Epithelial cell of proximal tubule (primary cell): ENCODE measurements at places on chromosomes 7 and 10. TPM values are rescaled to one million over a fixed set of nuclear protein-coding genes. Genes with fewer than 3 reads are reported as not detected.
A peak's percentile ranks its signal among the peaks of the same experiment; 100 is the strongest.

FGFR2 gene
- 1.6 and 3.1 TPM in 2 replicates for total RNA-seq

CYP26C1 gene
- 0.06 and 0.43 TPM in 2 replicates for total RNA-seq

KBTBD2 gene
- 21.0 and 24.5 TPM in 2 replicates for total RNA-seq

TET1 gene
- 0.52 and 1.0 TPM in 2 replicates for total RNA-seq

MAD1L1 gene
- total RNA-seq = 73.8 and 83.4 TPM in 2 replicates

ACTL6B gene
- not detected in 2 replicates for total RNA-seq

ELAPOR2 gene
- total RNA-seq = 1.9 and 3.4 TPM in 2 replicates

BEND7 gene
- 25.9 and 41.4 TPM in 2 replicates for total RNA-seq

ADCYAP1R1 gene
- not detected in 2 replicates for total RNA-seq

CALCR gene
- not detected in 2 replicates for total RNA-seq

HECTD2 gene
- total RNA-seq = 3.7 and 4.1 TPM in 2 replicates

DNA sequence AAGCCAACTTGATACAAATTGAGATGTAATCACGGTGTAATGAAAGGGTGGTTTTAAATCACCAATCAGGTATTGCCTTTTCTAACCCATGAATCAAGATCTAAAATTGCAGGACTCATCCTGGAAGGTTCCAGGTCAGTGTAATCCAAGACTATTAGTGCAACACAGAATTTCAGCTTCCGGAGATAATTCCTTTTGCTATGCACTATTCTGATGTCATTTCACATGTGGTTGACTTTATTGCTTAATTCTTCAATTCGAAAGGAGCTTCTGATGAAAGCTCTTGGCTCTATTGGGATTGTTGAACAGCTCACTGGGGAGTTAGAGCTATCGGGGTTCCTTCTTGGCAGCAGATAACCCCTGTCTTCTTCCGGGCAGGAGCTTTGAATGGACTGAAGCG is 147.4 kb upstream of the INSYN2A start:
- no peak for DNase-seq

DNA sequence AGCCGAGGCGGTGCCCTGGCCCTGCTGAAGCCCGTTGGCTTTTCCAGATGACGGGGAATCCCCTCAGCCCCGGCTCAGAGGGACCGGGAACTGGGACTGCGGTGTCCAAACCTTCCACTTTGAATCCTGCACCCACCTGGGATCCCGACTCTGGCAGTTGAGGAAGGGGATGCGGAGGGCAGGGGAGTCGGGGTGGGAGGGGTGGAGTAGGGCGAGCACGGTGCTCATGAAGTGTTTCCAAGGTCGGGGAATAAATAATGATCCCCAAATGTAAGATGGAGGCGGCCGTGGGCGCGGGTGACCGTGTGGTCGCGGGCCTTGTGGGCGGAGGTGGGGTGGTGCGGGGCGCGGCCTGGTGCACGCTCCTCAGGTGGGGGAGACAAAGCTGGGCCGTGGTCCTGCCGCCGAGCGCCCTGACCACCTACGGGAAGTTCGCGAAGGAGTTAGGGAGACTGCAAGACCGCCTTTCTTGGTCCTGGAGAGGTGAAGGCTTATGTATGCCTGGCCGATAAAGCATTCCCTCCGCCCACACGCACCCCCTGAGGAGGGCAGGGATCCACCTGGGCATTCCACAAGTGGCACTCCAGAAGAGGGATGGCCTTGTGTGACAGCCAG is 1.4 kb downstream of the MTURN start:
- no peak for DNase-seq

- DNase-seq = no peak
Observed at GRCh38 chr7:70612811-70613210, 519.1 kb upstream of the GALNT17 start.

- no peak for DNase-seq
Observed at GRCh38 chr7:117012284-117012683, 59.0 kb downstream of the ST7 start.

GRCh38 chr7:47685151-47685550 is 103.2 kb upstream of the TNS3 start:
- no peak for DNase-seq

DNA sequence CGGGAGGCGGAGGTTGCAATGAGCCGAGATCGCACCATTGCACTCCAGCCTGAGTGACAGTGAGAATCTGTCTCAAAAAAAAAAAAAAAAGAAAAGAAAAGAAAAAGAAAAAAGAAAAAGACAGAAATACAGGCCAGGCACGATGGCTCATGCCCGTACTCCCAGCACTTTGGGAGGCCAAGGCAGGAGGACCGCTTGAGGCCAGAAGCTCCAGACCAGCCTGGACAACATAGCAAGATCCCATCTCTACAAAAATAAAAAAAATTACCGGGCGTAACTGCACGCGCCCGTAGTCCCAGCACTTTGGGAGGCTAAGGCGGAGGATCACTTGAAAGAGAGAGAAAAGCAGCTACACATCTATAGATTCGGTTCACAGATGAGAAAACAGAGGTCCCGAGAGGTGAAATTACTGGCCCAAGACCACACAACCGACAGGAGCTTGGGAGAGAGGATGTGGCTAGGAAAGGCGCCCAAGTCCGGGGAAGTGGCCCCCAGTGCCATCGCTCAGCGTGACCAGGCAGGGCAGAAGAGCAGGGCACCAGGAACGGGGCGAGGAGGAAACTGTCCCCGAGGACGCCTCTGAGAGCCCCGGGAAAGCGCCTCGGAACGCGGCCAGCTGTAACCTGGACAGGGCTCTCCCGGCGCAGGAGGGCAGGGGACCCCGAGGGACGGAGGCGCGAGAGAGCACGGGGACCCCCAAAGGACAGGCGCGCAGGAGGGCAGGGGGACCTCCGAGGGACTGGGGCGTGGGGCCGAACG is 612 bp downstream of the SNX8 start:
- DNase-seq = no peak

- DNase-seq = no peak
Observed at GRCh38 chr7:22301790-22302189, 55.2 kb downstream of the RAPGEF5 start.

DNA sequence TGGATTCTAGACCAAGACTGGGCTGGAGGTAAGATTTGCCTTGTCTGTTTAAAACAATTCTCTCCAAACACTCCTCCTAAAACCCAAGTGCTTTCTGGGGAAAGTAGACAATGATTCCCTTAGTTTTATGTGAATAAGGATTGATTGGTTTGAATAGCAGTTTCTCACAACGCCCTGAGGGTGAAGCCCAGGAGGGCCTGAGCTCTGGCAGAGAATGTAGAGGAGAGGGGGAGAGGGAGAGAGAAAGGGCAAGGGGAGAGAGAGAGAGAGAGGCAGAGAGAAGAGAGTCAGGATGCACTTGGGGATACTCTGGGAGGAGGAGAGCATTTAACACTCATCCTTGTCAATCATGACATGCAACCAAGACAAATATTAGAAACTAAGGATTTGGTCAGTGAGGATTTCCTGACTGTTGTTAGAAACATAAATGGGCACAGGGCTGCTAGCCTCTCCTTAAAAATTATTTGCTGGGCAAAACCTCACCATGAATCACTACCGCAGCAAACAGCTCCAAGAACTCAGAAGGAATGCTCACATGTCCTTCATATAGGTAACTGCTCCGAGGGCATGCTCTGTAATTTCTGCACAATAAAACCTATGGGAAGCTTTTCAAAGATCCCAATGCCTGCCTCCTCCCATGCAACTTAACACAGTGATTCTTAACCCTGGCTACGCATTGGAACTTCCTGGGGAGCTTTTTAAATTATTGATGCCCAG is 55.2 kb upstream of the RAPGEF5 start:
- no peak for DNase-seq

- peak; percentile 25 for DNase-seq
Observed at GRCh38 chr7:124457841-124458240, 307.8 kb downstream of the GPR37 start.

DNA sequence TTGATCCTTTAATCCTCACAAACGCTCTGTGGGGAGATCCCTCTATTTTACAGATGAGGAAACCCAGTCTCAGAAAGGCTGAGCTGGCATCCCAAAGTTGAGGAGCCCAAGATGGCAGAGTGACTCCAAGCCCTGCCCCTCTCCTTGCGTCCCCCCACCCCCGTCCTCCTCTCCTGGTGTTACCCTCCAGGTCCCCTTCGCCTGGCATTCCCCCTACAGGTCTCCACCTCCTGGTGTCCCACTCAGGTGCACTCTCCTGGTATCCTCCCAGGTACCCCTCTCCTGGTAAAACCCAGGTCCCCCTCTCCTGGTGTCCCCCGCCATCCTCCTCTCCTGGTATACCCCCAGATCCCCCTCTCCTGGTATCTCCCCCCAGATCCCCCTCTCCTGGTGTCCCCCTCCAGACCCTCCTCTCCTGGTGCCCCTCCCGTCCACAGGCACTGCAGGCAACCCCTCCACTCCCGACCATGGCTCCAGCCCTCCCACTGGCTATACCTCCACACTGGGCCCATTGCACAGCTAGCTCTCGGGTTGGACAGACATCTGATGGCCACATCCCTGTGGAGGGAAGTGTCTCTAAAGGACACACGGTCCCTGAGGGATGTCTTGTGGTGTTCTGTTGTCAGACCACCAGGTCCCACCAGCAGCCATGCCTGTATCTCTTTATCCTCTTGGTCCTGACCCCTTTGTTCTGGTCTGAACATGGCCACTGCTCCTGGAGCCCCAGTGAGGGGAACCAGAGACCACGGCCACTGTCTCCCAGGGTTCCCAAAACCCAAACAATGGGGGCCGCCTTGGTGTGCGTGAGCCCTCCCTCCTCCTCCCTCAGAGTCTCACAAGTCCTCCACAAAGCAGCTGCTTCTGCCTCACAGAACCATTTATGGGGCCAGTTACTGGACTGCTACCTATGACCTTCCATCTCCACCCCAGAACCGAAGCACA is 37.2 kb downstream of the CALML3 start:
- DNase-seq = no peak

DNA sequence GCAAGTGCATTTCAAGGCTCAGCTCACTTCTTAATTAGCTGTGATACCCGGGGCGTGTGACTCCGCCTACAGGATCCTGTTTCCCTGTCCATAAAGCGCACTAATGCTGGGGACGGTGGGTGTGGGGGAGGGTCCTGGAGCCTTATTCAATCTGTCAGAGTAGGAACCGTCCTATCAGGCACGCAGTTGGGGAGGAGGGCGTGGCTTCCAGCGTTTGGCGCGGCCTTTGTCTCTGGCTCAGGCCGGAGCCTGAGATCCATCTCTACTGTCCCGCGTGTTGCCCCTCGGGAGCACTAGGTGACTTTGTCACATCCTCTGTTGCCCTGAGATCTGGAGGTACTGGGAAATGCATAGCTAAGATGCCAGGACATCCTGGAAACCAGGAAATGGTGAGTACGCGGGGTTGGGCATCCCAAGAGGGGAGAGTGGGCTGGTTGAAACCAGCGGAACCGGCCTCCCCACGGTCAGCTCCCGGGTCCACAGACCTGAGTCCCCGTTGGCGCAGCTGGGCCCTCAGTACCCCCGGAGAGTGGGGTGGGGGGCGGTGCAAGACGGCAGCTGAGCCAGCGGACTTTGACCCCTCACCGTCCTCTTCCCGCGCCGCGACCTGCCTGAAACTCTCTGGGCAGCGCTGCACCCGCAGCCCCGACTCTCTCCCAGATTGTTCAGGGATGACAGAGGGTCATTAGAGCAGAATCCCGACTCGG is 104.4 kb upstream of the ZNF92 start:
- DNase-seq = no peak

GRCh38 chr7:29424295-29424983 is 139.2 kb upstream of the PRR15 start:
- DNase-seq = no peak

GRCh38 chr10:5618042-5618441 is 48.4 kb downstream of the ASB13 start:
- no peak for DNase-seq

- no peak for DNase-seq
Observed at GRCh38 chr7:35254496-35255442, 869 bp upstream of the TBX20 start.

GRCh38 chr7:133431134-133431724 is 178.4 kb downstream of the EXOC4 start:
- DNase-seq = peak; percentile 1

DNA sequence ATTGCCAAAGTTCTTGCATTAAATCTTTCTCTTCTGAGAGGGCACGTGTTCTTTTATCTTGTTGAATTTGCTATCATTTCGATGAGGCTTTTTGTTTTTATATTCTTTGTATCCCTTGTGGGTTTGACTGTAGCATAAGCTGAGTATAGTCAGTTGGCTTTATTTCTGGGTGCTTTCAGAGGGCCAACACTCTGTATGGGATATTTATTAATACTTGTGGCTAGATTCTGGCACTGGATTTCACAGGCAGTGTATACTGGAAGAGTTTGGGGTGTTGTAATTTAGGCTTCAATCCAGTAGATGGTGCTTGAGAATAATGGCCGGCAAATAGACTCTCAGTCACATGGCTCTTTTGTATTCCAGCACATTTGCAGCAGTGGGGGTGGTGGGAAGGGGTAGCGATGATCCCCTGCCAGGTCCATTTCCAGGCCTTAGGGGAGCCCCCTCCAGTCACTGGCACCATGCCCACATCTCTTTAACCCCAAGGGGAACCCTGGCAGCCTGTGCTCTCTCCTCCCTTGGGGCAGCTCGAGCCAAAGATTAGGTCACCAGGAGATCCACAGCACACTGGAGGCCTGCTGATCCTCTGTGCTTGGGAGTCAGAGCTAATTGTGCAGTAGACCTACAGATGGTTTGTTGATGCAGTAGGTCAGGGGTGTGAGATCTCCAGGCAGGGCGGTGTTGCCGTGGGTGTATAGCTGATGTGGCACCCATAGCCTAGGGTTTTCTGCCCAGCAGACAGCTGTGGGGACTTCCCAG is 81.8 kb downstream of the PTPN20 start:
- no peak for DNase-seq

DNA sequence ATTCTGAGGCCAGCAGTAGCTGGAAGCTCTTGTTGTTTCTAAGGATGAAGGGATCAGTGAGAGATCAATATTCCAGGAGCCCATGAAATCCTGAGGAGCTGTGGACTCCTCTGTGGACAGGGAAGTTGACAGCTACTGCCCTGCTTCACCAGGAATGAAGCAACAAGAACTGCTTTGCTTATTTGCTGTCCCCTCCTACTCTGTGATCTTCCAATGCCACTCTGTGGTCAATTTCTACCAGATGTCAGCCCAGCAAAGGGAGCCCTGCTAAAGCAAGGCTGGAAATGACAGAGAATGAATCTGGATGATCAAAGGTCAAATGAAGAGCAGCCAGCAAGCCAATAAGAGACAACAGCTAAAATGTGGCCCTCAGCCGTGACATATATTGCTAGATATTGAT is 227.5 kb upstream of the CHRM2 start:
- DNase-seq = no peak
